Fibroblast of lung (primary cell): ENCODE measurements at places on chromosomes 2 and 18.

GRCh38 chr2:46387886-46388515 lies 90.8 kb downstream of the EPAS1 start:
- no peak for DNase-seq

DNA sequence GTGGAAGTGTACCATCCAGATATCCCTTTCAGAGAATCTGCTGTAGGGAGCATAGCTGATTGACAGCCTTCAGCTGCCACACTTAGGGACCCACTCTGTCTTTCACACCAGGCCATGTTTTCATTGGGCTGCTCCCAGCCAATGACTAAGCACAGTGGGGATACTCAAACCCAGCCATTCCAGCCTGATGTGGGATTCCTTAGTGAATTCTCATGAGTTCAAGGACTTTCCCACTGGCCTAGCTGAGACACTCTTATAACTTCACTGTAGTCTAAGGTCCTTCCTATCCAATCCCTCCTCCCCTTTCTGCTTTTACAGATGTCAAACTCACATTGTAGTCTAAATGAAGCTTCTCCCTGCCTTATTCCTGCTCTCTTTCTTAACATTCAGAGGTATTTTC lies 201.2 kb downstream of the PIK3C3 start:
- no peak for DNase-seq

- DNase-seq = no peak
Observed at GRCh38 chr2:46232860-46233259, 64.3 kb upstream of the EPAS1 start.

DNA sequence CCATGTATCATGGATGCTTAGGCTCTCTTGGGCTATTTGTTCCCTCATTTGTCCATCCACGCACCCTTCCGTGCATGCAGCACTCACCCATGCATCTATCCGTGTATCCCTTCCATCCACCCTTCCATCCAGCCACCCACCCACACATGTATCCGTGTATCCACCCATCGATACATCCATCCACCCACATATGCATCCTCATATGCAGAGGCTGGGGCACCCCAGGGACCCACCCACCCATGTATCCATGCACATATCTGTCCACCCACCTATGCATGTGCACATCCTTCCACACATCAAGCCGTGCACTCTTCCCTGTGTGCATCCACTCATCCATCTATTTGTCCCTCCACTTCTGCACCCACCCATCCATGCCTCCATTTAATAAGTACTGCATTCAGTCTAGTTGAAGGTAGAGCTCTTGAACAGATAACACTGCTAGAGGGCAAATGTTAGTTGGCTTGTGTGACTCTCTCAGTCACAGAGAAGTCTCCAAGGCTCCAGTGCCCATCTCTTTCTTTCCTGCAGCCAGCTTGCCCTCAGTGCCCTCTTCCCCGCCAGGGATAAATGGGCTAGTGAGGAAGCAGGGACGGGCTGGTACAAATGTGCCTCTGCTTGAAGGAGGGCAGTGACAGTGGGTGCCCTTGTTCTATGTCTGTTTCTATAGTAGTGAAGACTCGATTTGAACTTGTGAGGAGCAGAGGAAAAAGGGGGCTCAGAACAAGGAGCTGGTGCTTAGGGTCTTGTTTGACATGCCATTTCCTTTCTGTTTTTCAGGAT lies 61.5 kb downstream of the EMILIN2 start:
- no peak for DNase-seq

DNA sequence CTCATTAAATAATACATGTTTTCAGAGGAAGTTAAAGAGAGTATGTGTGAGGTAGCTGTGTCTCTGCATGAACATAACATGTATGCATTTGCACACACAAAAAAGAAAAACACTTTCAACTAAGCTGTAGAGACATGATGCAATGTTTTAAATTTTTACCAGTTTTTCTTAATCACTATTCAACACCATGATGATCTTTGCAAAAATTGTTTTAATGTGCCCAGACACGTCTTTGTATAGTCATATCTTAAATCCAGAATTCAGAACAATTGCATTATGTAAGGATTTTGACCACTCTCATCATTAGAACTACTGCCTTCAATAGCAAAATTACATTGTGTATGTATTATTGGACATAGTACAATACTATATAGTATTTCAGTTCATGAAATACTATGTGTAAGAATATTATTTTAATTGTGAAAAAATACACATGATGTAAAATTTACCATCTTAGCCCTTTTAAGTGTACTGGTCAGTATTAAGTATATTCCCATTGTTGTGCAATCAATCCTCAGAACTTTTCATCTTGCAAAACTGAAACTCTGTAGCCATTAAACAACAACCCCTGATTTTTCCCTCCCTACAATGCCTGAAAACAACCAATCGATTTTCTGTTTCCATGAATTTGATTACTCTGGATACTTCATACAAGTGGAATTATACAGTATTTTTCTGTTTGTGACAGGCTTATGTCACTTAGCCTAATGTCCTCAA lies 104.5 kb upstream of the ACVR2A start:
- no peak for DNase-seq

GRCh38 chr2:241036397-241036963 lies 38.1 kb downstream of the SNED1 start:
- DNase-seq = peak; percentile 32

GRCh38 chr2:154945984-154946383 lies 247.5 kb downstream of the KCNJ3 start:
- no peak for DNase-seq

DNA sequence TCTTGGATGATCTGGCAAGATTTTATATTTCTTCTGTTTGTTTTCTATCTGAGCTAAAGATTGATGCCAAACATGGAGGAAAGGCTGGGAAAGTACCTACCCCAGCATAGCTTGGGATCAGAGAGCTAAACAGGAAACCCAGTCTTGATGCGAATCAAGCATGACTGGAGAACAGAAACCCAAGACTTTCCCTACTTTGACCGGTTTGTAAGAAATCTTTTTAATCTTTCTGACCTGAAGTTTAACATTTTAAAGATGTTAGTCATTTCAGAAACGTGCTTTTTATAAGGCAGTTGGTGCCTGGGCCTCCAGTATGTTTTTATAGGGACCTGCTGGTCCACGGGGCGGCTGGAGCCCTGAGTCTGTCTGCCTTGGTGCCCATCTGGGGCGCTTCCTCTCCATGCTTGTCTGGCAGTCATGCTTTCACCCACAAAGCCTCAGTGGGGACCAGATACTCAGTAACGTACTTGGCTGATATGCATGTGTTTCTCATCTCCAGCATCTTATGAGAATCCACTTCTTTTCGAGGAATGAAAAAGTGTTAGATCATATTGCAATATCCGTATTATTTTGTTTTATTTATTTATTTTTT lies 266.5 kb downstream of the PTGR3 start:
- no peak for DNase-seq

GRCh38 chr2:17995593-17995992 lies 117.1 kb downstream of the KCNS3 start:
- no peak for DNase-seq

DNA sequence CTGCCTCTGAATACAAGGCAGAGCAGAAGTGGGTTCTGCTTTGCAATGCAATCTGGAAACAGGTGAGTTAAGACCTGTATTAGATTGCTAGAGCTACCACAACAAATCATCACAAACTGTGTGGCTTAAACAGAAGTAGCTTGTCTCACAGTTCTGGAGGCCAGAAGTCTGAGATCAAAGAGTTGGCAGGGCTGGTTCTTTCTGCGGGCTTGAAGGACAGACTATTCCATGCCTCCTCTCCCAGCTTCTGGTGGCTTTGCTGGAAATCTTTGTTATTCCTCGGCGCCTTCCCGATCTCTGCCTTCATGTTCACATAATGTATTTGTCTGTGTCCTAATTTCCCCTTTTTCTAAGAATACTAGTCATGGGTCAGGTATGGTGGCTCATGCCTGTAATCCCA lies 58.4 kb downstream of the SAP130 start:
- no peak for DNase-seq

DNA sequence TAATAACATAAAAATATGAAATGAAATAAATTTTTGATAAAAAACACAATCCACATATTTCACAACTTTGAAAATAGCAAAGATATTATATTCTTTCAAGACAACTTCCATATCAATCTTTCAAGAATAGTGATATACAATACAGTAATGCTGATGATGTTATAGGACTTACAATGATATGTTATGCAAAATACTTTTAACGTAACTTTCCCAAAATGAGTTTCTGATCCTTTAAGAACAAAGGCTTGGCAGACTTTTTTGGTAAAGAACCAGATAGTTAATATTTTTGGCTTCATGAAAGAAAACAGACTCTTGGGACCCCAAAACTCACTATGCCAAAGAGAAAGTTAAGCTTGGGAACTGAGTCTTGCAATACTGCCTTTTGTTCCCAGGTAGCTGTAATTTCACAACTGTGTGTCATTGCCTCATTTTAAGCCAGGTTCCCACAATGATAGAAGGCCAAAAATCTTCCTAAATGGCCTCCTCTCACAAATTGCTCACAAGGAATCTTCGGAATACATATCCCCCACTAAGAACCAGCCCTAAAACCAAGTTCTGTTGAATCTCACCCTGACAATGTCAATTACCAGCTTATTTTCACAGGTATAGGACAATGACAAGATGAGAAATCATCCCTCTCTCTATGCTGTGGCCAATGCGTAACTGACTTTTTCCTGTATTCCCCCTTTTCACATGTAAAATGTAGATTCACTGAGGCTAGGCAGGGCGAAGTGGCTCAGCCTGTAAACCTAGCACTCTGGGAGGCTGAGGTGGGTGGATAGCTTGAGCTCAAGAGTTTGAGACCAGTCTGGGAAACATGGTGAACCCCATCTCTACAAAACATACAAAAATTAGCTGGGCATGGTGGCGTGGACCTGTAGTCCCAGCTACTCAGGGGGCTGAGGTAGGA lies 54.8 kb upstream of the STRN start:
- DNase-seq = peak; percentile 8

GRCh38 chr2:40431600-40431955 lies 20.3 kb downstream of the SLC8A1 start:
- DNase-seq = peak; percentile 94

DNA sequence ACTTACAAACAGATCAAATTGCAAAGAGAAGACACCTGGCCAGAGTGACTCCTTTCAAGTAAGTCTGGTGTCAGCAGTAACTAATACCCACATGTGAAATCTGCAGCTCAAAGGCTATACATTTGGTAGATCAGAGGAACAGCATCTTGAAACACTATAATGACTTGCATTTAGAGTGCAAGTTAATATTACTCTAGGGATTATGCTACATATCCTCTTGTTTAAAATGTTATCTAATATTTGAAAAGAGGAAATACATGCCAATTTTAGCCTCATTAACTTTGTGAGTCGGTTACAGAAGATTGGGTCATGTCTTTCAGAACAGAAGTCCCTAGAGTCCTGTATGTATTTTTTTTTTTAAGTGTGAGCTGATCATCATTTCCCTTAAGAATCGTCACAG lies 15.2 kb downstream of the LANCL1 start:
- no peak for DNase-seq

DNA sequence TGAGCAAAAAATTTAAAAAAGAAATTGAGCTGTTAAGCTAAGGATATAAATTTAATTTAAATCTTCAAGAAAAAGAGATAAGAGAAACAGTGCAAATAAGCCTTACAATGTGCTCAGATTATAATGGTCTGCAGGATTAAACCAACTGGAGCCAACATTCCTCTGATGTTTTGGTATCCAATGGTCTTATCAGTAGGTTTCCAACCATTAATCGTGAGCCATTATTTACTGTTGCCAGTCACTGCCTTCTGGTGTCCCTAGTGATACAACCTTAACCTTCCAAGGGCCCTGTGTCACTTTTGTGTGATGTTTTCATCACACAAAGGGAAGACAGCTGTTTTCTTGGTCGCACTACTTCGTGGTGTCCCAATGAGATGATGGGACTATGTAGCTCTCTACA lies 134.5 kb upstream of the CTAGE1 start:
- peak; percentile 84 for DNase-seq

DNA sequence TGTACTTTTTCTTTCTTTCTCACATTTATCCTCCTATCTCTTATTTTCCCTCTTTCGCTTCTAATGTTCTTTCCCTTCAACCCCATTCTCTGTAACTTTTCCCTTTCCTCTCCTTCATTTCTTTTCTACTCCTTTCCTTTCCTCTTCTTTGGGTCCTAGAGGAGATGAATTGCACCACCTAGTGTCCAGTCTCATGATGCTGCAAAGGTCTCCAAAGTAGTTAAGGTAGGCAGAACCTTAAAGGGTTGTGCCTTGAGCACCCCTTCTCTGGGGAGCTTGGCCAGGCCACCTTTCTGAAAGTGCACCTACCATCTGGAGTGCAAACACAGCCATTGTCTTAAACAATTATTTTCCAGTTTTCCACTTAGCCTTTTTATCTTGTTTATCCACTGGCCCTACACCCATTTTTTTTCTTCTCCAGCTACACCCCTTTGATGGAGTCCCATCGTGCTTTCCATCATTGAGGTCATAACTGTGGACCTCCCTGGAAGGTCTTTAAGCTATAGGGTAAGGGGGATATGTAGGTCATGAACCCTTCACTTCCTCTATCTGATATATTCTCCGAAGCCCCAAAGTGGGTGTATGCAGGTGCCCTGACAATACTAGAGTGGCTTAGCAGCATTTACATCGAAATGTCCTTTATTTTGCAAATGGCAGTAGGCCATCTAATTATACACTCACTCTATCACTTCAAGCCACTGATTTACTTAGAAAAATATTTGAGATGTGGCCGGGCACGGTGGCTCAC lies 155.9 kb downstream of the ESCO1 start:
- DNase-seq = peak; percentile 78

GRCh38 chr2:50591642-50592041 lies 440.3 kb downstream of the NRXN1 start:
- no peak for DNase-seq

DNA sequence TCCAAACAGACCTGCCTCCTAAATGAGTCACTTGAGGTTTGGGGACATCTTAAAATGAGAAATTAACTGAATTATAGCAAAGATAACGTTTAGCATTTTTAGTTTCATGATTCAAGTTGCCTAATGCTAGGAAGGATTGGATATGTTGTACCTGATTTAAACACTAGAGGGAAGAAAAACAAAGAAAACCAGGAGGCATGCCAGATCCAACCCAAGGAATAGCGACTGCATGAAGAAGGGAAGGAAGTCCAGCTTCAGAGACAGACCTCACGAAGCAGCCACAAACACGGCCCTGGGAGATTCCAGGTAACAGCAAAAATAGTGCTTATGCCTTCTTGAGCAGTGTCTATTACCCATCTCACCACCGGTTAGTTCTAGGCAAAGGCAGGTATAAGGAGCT lies 499.9 kb upstream of the SPHKAP start:
- DNase-seq = peak; percentile 49
